Stimulated activated CD4-positive, alpha-beta T cell treated with anti-CD3 and anti-CD28 coated beads, Interleukin-15, amount 100 ng/mL, for 1 hour (primary cell): ENCODE measurements at places on chromosomes 6 and 20.

GRCh38 chr6:52305948-52306767 lies 21.6 kb upstream of the MCM3 start:
- DNase-seq = no peak

DNA sequence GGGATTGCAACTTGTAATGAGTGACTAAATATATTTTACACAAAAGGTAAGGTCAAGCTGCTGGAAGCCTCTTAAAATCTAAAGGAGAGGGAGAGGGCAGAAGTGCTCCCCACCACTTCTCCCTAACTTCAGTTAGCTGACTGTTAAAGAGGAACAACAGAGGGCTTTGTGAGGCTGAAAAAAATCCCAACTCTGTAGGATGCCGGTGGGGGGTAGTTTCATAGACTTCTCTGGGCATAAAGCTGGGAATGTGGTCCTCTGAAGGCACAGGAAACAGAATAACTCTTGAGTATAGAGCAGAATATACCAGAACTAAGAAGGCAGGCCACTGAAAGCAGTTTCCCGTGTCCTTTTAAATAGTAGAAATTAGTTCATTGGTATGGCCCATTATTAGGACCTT lies 71.6 kb downstream of the KIF6 start:
- DNase-seq = no peak

- no peak for DNase-seq
Observed at GRCh38 chr6:48833916-48834315, 629.1 kb downstream of the MMUT start.

DNA sequence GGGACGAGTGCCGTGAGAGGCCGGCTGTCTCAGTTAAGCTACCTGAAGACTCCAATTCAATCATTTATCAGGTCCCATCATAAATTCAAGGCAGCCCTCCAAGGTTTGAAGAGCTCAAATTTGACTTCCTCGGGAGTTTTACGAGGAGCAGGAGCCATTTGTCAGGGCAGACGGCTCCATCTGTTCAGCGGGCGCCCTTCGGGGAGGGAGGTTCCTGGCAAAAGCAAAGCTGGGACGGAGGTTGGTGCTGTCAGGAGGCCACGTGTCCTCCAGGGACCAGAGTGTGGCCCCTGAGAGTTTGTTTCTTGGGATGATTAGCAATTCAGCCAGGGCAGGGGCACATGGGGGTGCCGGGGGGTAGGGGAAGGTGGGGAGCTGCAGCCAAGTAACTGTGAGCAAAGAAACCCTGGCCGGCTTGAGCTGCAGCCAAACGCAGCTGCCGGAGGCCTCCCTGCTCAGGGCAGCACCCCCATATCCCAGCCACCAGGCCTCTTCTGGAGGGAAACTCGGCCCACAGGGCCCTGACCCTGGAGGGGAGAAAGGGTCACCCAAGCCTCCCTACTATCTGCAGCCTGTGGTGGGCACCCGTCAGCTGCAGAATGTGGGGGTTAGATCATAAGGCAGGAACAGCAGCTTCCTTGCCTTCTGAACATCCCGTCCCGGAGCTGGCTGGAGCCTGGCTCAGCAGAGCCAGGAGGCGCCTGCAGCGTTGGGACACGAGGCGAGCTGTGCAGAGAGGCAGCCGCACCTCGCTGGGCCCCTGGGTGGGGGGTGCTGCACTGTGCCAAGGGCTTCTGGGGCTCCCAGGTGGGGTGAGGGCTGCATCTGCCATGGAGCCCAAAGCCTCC lies 63.6 kb upstream of the GATA5 start:
- DNase-seq = no peak

- no peak for DNase-seq
Observed at GRCh38 chr20:5674176-5674660, 76.0 kb upstream of the SHLD1 start.

- DNase-seq = no peak
Observed at GRCh38 chr6:89026151-89026550, 54.4 kb upstream of the PNRC1 start.

GRCh38 chr6:2917065-2917464 lies 14.0 kb upstream of the SERPINB9 start:
- DNase-seq = no peak
